ENCODE measurements at places on chromosomes 12 and 14. TPM values are rescaled to one million over a fixed set of nuclear protein-coding genes. Genes with fewer than 3 reads are reported as not detected.

GRCh38 chr14:64388533-64389285 is 556 bp downstream of the MTHFD1 start:
- no peak for DNase-seq

FIGNL2 gene
- polyA plus RNA-seq, result not detected

DNA sequence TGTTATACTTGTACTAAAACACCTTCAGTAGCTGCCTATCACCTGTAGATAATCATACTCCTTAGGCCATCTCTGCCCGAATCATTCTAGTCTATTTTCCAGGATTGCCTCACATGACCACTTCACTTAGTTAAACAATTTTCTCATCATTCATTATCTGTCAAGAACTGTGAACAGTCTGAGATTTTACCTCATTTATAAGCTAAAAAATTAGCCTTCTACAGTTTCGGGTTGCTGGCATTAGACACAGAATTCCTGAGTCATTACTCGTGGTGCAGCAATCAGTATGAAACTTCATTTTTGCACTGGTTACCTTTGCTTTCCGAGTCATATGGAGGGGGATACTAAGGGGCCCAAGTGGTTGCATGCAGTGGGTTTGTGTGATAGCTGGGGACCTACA is 57.6 kb upstream of the OTOGL start:
- DNase-seq, result no peak

GRCh38 chr14:75742867-75743266 is 81.8 kb downstream of the TTLL5 start:
- no peak for DNase-seq

DNA sequence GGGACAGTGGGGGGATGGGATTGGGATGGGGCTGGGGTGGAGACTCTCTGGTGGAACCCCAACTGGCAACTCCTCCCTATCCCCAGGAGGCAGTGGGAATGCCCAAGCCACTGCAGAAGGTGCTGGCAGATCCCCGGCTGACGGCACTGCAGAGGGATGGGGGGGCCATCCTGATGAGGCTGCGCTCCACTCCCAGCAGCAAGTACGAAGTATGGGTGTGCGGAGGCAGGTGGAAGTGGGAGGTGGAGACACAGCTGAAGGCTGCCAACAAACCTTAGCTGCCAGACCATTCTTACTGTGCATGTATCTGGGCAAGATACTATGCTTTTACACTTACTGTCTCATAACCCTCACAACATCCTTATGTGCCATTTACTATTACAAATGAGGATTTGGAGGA is 8.2 kb downstream of the ARHGEF40 start:
- no peak for DNase-seq
